ENCODE measurements at places on chromosomes 7 and 10.

DNA sequence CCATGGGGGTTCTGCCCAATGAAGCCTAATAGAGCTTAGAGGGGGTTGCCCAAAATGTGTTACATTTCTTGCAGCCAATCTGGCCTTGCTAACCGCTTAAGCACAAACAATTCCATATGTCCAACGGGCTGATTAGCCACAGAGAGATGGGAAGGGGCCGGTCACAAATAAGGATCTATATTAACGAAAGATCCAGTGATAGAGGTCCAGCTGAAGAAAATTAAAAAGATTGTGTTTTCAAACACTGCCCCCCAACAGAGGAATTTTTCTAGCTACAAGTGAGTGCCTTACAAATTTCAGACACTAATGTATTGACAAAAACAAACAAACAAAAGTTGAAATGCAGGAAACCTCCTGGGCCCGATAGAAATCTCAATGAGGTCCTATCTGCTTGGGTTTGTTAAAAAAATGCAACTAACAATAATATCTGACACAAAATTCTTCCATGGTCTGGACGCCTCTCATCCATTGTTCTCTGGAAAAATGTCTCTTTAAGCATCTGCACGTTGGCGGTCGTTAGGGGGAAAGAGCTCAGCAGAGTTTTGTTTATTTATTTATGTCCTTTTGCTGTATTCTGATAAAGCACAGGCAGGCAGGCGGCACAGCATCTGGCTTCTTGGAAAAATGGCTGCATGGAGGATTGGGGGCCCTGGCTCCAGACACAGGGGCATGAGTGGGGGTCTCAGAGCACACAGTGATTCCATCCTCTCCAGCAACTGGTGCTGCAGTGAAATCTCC, 402.0 kb downstream of the RPS24 start:
- no peak for DNase-seq

DNA sequence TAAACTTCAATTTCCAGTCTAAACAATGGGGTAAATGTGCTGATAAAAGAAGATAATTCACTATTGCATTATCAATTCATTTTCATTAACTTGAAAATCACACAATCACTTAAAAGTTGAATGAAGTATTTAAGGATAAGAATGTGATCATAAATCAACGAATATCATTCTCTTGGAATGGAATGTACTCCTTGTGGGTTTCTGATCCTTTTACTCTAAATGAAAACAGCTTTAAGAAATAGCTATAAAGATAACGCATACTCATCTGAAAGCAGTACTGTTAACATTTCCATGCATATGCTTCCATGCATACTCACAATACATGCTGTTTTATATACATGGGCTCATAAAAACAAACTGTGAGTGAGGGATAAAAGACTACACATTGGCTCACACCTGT, 108.8 kb downstream of the ATE1 start:
- DNase-seq = no peak

DNA sequence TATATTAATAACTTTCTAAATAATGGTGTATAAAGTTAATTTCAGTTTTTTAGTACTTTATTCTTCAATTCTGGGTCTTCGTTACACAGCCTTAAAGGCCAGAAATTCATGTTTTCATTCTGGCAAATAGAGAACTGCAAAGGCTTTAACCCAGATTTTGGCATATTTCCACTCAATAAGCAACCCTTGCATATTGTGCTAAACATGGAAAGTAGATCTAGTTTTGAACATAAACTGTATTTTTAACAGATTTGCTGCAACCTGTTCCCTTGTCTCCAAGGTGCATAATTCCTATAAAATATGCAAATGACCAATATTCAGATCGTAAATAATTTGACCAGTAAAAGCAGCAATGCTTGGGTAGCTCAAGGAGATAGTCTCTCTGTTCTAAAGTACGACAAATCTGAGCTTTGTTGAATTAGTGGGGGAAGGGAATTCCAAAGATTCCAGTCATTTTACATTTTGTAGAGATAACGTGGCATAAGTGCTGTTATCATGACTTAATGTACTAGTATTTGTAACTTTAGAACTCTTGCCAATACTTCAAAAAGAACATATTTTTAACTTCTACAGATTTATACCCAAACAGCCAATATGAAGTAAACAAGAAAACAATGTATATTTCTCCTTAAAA, 46.4 kb upstream of the RSBN1L start:
- DNase-seq = no peak

GRCh38 chr7:10708447-10708846, 265.2 kb upstream of the PHF14 start:
- DNase-seq = no peak

- DNase-seq = no peak
Observed at GRCh38 chr10:65213170-65213569, 1692.0 kb downstream of the REEP3 start.

- DNase-seq = no peak
Observed at GRCh38 chr10:77445547-77445946, 192.1 kb downstream of the KCNMA1 start.

DNA sequence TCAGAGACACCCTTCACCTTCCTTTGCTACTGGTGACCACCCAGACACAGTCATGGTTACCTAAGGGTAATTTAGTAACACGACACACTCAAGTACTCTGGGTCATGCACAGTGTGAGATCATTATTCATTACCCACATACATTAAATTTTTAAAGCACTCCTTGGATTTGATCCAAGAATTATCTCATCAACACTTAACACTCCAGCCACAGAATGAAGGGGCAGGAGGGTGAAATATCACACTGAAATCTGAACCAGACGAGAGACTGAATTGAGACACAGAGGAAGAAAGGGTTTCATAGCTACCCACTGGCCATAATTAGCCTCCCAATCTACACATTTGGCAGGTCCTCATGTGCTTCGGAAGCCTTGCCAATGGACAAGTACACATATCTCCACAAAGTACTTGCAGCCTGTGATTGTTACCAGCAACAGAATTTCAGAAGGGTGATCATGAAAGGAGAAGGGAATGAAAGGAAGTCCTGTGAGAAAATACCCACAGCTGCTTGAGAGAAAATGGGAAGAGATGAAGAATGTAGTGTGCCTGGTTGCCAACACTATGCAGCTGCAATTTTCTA, 189.3 kb downstream of the POLR1F start:
- DNase-seq = no peak

DNA sequence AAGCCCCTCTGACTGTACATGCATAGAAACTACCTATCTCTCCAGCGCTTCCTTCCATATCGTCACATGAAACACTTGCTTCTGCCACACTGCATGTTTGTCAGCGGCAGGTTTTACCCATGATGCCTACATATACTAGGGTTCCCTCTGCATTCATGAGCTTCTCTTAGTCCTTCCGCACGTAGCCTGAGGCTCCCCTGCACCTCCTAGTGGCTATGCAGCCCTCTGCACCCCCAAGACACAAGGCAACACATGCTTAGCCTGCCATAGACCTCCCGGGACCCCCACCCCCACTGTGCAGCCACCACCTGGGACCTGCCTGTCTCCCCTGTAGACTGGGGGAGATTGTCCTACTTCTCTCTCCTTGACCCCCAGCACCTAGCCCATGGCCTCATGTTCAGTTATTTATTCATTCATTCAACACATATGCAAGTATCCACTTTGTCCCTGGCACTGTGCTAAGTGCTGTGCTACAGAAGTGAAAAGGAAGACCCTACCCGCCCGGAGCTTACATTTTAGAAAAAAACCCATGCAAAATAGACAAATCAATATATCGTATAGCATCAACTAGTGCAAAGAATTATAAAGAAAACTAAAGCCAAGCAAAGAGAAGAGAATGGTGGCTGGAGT, 23.5 kb downstream of the TMEM273 start:
- DNase-seq = peak; percentile 25

DNA sequence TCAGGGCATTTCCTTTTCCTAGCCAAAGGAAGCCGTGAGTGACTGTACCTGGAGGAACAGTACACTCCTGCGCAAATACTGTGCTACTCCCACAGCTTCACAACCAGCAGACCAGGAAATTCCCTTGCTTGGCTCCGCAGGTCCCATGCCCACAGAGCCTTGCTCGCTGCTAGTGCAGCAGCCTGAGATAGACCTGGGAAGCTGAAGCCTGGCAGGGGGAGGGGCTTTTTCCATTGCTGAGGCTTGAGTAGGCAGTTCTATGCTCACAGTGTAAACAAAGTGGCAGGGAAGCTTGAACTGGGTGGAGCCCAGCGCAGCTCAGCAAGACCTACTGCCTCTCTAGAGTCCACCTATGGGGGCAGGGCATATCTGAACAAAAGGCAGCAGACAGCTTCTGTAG, 291.2 kb downstream of the HGF start:
- DNase-seq = no peak

DNA sequence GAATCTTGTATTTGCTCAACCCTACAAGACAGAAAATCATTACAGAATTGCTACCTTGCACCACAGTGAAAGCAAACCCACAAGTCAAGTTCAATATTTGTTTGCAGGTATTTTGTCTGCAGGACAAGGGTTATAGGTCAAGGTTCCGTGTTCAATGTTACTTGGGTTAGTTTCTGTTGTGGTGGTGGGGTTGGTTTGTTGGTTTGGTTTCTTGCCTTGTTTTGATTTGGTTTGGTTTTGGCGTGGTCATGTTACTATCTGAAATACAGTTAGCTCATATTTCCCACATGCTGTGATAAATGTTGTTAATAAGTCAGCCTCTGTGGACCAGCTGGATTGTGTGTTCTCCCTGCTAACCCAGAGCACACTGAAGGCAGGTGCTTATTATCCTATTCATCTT, 75.6 kb upstream of the INSIG1 start:
- DNase-seq = no peak
